Kidney glomerular epithelial cell (primary cell): ENCODE measurements at places on chromosomes 3 and 15.
A peak's percentile ranks its signal among the peaks of the same experiment; 100 is the strongest.

DNA sequence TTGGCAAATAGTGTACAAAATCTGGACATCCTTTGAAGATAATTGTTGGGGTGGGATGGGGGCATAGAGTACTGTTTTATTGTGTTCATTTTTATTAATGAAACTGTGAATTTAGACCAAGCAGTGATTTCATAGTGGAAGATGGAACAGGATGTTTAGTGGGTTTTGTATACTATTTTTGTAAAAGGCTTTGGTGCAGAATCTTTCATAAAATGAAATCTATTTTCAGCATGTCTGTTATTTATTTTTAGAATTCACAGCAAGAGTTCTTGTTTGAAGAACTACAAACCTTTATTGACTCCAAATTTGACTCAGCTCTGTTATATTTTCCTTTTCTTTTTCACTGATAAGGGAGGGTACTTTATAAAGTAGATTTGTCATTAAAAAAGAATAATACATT, 145.4 kb downstream of the AKAP13 start:
- DNase-seq, result no peak

DNA sequence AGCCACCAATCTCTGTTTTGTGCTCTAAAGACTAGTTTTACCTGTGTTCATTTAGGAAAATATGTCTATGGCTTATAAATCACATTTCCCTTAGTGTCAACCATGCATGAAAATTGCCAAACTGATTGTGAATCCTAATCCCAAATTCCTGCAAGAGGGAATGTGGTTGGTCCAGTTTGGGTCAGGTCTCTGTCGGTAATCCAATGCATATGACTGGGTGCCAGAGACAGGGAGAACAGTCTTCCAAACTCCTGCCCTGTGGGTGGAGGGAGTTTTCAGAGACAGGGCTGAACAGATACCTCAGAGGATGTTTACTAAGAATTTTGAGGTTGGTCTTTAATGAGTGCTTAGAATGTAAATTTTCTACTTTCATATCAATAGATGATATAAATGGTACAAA, 300.5 kb upstream of the ARL6 start:
- no peak for DNase-seq

DNA sequence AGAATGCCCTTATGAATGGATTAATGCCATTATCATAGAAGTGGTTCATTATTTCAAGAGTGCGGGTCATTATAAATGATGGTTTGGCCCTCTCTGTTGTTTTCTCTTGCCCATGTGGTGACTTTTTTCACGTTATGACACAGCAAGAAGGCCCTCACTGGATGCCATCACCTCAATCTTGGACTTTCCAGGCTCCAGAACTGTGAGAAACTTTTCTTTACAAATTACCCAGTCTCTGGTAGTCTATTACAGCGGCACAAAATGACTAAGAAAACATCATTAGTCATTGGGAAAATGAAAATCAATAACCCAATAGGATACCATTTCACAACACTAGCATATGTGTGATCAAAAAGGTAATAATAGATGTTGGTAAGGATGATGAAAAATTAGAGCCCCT, 119.0 kb upstream of the LPP start:
- DNase-seq, result no peak

- no peak for DNase-seq
Measured at GRCh38 chr3:119220970-119221667, 19.6 kb downstream of the B4GALT4 start.

DNA sequence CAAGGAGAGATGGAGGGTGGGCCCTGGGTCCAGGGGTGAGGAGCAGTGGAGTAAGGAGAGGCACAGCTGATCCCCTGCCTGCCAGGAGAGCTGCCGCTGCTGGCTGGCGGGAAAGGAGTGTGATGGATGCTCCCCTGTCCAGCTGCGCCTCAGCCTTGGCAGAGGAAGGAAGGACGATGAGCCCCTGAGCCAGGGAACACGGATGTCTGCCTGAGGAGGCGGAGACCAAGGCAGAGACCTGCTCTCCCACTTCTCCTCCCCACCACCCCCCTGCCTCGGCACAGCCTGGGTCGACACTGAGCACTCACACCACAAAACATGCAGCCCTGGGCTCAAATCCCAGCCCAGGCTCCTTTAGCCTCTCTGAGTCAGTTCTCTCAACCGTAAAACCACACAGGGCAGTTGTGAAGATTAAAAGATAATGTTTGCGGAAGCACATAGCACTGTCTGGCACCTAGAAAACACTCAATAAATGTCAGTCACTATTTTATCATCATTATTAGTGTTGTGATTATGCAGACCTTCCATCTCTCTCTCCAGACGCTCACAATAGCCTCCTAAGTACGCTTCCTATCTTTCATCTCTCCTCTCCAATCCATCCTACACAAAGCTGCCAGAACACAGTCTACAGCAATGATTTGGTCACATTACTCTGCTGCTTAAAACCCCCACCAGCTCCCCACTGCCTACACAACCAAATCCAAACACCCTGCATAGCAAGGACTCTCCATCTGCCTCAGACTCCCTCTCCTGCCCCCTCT, 52.2 kb downstream of the SEMA5B start:
- peak; percentile 94 for DNase-seq

DNA sequence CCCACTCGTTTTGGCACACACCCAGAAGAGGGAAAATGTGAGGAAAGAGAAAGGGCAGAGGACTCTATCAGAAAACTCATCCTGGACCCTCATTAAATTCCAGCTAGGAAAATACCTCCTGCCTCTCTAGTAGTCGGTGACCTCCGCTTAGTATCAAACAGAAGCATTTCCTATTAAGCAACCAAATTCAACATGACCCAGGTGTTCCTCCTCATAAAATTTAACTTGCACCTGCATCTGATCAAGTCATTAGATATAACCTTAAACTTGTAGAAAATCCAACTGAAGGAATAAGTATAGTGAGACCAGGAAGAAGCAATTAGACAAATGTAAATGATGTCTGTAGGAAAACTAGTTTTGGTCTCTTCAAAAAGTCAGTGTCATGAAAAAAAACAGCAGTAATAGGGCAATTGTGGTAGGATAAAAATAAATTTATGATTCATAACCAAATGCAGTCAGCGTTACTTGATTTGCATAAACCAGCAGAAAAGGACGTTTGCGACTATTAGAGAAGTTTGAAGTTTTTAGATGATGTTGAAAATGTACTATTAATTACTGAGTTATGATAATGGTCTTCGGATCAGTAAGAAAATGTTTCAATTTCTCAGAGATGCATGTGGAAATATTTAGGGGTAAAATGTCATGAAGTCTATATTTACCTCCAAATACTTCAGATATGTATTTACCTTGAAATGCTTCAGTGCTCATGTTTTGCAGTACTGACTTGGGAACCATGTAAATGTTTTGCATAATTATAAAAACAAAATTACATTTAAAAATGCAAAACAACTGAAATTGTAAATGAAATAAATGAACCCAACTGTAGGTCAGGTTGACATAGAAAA, 44.6 kb downstream of the LDHAL6B start:
- DNase-seq, result no peak

DNA sequence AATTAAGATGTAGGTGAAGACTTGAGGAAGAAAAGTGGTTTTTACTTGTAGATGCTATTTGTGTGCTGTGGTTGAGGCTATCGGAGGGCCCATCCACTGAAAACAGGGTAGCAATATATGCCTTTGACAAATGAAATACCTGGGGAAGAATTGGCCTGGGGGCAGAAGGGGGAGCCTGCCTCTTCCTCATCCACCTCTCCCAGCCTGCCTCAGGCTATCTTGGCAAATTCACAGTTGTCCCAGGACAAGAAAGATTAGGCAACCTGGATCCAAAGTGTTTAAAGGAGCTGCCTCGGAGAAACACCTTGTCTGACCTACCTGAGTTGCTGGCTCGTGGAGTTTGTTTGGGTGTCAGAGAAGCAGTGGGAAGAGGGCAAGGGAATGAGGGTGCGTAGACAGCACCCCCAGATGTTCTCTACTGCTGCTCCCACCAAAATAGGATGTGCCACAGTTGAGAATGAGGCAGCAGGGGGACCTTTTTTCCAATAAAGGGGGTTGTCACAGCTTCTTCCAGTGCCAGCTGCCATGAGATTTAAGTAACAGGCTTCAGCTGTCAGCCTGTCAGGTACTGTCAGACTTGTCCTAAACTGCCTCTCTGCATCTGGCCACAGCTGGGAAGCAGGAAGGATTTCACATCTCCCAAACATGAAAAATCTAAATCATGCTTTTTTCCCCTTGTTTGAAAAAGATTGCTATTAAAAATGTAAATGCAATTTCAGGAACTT, 9.2 kb downstream of the PLEKHO2 start:
- DNase-seq, result no peak

DNA sequence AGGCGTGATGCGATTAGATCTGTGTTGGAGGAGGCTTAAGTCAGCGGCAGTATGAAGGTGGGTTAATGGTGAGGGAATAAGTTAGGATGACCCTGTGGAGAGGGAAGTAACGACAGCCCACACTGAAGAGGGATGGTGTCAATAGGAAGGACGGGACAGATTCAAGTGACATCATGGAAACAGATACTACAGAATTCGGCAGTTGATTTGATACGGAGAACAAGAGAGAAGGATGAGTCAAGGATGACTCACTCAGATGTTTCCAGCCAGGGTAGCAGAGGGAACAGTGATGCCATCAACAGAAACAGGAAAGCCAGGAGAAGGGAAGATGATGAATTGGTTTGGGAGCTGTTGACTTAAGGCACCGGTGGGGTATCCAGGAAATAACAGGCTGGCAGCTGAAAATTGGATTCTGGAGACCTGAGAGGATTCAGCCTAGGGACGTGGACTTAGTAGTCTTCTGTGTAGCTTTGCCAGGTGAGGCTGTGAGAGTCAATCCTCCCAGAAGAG, 38.0 kb downstream of the SHC4 start:
- peak; percentile 84 for DNase-seq

DNA sequence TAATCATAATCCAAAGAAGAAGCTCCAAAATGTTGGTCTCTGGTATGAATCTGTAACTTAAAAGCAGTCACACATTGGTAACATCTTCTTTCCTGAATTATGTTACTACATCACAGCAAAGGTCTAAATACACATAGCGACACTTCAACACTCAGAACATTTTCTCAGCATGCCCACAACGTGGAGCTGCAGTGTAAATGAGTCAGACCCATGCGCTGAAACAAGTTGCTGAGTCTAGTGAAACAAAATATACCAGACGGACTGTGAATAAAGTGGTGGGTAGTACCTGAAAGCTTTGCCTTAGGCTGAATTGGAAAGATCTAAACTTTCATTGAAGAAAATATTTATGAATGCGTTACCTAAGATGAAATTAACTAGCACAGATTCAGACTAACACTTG, 33.2 kb upstream of the GOLGA8B start:
- peak; percentile 39 for DNase-seq

GRCh38 chr3:5390221-5390620, 202.7 kb downstream of the EDEM1 start:
- no peak for DNase-seq

GRCh38 chr15:49847423-49848281, 226.8 kb downstream of the DTWD1 start:
- DNase-seq, result no peak
